ENCODE measurements at places on chromosomes 16 and 17. TPM values are rescaled to one million over a fixed set of nuclear protein-coding genes. Genes with fewer than 3 reads are reported as not detected.

STH gene
- not detected for total RNA-seq

KCNG4 gene
- total RNA-seq: not detected

SOST gene
- total RNA-seq: not detected

- DNase-seq: no peak
Observed at GRCh38 chr16:24418733-24419132, 120.6 kb upstream of the RBBP6 start.

DNA sequence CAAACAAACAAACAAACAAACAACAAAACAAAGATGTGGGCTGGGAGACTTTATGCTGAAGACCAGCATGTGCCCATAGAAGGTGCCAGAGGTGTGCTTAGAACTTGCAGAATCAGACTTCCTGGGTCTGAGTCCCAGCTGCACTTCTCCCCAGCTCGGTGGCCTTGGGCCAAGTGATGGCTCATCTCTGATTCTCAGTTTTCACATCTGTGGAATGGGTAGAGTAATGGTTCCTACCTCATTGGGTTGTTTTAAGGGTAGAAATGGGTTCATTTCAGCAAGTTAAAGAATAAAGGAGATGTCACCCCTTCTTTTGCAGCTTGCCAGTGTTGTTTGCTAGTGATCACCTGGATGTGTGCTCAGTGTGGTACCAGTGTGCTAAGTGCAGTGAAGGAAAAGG lies 10.7 kb downstream of the NKD1 start:
- no peak for DNase-seq

- no peak for DNase-seq
Observed at GRCh38 chr17:65156185-65156834, 19.1 kb downstream of the RGS9 start.

DNA sequence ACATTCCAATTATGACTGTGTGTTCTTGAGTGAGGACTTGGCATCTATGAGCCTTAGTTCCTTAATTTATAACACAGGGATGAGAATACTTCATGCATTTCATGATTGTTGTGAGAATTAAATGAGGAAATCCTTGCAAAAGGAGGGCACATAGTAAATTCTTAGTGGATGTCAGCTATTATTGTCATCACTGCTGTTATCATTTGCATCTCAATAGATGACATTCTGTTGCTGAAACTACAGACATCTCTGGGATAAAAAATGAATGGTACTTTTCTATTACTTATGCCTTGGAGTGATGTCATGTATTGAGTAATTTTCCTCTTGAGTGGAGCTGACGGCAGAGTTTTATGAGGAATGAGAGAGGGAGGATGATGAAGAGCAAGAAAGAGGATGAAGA lies 184.4 kb upstream of the CDH11 start:
- no peak for DNase-seq

- no peak for DNase-seq
Observed at GRCh38 chr17:30996486-30996885, 25.6 kb downstream of the RNF135 start.

DNA sequence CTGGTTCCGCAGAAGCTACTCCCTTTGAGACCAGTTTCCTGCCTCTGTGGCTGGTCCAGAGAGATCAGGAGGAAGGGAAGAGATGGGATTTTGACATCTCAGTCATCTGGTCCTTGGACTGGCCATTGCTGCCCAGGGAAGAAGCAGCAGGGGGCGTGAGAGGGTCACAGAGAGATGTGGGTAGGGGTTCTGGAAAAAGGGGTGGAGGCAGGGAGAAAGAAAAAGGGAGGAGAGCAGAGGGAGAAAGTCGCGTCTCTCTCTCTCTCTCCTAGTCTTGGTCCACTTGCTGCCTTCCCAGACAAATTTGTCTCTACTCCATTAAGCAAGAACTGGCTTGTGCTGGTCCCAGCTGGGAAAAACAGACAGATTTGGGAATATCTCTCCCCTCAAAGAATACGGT lies 4.4 kb downstream of the SHBG start:
- DNase-seq: no peak

DNA sequence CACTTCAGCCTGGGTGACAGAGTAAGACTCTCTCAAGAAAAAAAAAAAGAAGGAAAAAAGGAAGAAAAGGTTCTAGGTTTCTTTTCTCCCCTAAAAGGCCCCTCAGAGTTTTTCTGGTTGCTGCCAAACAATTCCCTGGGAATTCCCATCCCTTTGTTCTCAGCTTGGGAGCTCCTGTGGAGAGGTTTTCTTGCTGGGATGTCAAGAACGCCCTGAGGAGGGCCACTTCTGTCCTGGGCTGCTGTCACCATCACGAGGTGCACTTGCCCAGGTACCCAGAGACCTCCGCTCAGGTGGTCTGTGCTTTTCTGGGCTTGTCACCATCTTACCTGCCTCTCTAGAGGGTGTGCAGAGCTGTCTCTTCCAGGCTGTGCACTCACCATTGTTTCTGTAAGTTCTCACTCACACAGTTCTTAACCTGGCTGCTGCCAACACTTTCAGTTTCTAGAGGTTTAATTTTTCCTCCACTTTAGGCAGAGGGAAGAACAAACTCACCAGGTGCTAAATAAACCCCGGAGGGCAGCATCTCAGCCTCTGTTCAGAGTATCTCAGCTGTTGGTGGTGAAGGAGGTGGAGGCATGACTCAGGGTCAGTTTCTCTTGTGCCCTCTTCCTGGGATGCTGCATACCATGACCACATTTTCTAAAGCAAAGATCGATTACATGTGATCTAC lies 2.4 kb upstream of the COX6A2 start:
- no peak for DNase-seq

DNA sequence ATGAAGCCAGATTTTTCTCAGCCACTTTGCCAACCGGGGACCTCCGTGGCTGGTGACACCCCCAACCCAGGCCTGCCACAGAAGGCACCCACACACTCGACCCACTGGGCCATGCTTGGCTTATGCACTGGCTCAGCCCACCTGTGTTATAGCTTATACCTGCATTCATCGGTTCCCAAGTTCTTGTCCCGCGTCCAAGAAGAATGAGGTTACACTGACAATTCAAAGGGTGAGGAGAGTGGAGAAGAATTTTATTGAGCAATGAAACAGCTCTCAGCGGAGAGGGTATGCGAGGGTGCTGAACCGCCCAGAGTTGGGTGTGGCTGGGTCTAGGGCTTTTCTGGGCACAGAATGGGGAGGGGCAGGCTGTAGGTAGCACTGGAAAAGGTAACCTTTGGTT lies 22.2 kb upstream of the CDH15 start:
- no peak for DNase-seq

DNA sequence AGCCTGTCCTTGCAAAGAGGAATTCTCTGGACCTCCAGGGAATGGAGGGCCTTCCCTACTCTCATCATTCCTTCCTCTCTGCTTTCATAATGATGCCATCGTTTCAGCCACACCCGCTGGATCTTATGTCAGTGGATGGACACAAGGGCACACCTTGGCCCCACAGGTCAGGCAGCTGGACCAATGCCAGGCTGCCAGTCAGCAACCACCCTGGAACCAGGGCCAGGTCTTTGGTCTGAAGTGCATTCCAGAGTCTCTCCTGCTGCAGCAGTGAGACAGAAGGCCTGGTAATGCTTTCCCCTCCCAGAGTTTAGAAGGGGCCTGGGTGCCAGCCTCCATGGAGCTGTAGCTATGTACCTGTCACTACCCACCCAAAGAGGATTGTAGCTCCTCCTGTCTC lies 7.4 kb downstream of the C1QL1 start:
- DNase-seq: no peak

- no peak for DNase-seq
Observed at GRCh38 chr17:6430769-6431168, 4.2 kb downstream of the AIPL1 start.

DNA sequence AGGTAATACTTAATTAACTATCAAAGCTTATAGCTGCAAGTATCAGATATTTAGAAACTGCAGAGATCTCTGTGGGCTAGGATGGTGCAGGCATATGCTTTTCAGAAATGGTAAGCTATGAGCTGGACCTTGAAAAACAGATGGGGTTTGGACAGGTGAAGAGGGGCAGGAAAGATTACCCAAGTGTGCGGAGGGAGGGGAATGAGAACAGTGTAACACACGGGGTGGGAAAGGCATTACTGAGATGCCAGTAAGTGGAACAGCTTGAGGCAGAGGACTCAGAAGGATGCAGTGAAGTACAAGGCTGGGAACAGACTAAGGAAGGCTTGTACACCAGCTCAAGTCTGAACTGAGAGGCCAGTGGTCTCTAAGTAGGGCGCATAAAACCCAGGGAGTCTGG lies 22.1 kb upstream of the EVPL start:
- no peak for DNase-seq

DNA sequence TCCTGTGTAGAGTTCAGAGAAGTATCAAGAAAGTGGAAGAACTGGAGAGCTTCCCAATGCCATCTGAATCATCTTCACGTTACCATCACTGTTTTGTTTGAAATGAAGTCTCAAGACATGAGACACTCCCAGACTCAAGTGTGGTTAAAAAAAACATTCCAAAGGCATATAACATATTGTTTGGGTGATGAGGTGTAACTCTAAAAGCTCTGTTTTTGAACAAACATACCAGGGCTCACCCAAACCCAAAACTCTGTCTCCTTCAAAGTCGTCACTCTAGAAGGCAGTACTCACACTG lies 6.3 kb upstream of the ZCCHC14 start:
- DNase-seq: no peak

DNA sequence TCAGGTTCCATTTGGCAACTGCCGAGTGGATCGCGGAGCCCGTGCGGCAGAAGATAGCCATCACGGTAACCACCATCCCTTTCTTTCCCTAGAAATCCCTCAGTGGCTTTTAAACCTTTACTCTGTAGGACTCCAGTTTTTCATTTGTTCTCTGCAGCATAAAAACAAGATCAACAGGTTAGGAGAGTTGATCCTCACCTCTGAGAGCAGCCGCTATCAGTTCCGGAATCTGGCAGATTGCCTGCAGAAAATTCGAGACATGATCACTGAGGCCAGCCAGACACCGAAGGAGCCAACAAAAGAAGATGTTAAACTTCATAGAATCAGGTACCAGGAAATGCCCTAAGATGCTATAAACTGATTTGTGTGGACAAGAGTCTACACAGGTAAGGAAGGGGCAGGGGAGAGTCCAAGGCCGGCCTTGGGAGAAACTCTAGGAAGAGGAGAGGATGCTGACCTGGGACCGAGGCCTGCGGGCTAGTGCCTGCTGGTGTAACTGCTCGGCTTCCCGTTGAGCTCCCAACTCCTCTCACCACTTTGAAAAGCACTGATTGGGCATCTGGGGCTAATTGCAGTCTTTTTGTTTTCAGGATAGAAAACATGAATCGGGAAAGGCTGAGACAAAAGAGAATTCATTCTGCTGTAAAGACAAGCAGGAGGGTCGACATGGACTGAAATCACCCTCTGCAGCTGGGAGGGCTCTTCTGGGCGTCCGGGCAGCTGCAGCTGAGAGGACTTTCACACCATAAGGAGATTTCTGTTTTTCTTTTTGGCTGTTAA lies 8.1 kb downstream of the MRPL58 start:
- DNase-seq: no peak

GRCh38 chr16:89951509-89951908 lies 3.0 kb downstream of the DEF8 start:
- no peak for DNase-seq

All from vagina (tissue), 2 donors.